ENCODE measurements at places on chromosomes 13 and 19.

DNA sequence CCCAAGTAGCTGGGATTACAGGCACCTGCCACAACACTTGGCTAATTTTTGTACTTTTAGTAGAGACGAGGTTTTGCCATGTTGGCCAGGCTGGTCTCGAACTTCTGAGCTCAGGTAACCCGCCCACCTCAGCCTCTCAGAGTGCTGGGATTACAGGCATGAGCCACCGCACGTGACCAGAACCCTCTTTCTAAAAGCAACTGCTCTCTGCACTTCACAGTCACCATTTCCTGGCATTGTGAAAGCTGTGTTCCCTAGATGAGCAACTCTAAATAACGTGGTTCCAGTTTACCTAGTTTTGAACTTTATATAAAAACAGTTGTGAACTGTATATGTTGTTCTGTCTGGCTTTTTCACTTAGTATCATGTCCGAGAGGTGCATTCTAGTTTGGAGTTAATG lies 152.9 kb downstream of the SIPA1L3 start:
- no peak for DNase-seq

GRCh38 chr19:43527860-43528622 lies 1.0 kb upstream of the ETHE1 start:
- DNase-seq: no peak

DNA sequence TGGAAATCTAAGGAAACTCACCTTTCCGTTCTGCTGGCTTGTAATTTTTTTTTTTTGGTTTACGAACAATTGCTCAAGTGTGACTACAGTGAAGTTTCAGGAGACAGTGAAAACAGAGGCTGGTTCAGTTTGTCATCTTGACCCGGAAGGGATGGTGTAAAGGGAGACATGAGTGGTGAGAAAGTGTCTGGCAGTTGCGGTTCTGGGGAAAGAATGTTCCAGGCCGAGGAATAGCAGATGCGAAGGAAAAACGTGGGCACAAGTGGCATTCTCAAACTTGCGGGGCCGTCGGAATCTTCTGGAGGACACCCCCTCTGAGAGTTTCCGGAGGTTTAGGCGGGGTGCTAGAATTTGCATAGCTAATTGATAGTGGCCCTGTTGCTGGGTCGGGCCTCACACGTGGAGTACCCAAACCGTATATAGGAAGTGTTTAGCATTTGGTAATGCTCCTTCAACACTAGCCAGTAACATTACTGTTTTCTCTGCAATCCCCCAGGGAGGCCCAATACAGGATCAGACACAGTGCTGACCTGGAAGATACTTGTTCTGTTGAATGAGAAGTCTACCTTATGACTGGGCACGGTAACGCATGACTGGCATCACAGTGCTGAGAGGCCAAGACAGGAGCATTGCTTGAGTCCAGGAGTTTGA lies 2.8 kb upstream of the TNFSF9 start:
- no peak for DNase-seq

- DNase-seq: no peak
Measured at GRCh38 chr19:44277331-44277730, 17.6 kb downstream of the ZNF233 start.

GRCh38 chr13:67161176-67161575 lies 69.0 kb downstream of the PCDH9 start:
- no peak for DNase-seq

Measured in HEK293T (cell line).